ENCODE measurements at places on chromosomes 2 and 18. TPM values are rescaled to one million over a fixed set of nuclear protein-coding genes. Genes with fewer than 3 reads are reported as not detected.

DNA sequence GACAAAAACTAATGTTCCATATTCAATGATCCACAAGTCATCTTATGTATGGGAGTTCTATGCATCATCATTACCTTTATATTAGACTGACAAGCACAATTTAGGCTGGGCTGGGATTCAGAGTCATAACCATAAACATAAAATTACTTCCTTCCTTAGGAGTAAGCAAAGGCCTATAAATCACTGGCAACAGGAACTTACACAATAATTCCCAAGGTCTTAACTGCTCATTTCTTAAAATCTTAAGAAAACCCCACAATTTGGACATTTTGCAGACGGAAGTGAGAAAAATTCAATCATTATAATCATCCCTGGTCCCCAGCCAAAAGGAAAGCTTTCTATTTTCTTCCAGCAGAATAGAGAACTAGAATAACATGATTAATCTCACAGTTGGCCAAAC lies 232.3 kb downstream of the DYM start:
- no peaks in the 10 kb centered on the region for H3K4me1 ChIP-seq
- H3K4me3 ChIP-seq = no peak overlapping the region
- H3K36me3 ChIP-seq = peaks cover 2% of the 10 kb centered on the region

DNA sequence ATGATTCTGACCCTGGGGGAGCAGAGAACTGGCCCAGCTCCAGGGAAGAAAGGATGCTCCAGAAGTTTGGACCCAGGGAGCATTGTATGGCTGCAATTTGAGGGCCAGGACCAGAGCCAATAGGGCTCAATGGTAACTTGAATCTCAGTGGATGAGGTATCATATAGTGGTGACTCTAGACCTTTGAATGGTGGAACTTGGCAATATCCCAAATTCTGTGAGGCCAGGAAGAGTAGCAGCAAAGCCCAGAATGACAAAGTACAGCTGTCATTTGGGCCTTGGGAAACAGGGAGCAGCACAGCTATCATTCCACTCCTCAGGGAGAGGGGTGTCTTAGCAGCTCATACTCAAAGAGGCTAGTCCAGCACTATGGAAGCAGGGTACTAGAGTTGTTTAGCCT lies 332.9 kb upstream of the RBMS1 start:
- no peak overlapping the region for H3K4me3 ChIP-seq
- DNase-seq = no peak
- no peaks in the 10 kb centered on the region for H3K27me3 ChIP-seq
- no peaks in the 10 kb centered on the region for H3K4me1 ChIP-seq
- peaks cover 22% of the 10 kb centered on the region for H3K36me3 ChIP-seq
- no peak overlapping the region for H3K27ac ChIP-seq

- no peak for DNase-seq
- peaks cover 5% of the 10 kb centered on the region for H3K4me1 ChIP-seq
- H3K27me3 ChIP-seq = peaks cover 17% of the 10 kb centered on the region
- no peak overlapping the region for H3K4me3 ChIP-seq
- no peak overlapping the region for H3K27ac ChIP-seq
Observed at GRCh38 chr2:68857855-68858456, 13.2 kb downstream of the BMP10 start.

DNA sequence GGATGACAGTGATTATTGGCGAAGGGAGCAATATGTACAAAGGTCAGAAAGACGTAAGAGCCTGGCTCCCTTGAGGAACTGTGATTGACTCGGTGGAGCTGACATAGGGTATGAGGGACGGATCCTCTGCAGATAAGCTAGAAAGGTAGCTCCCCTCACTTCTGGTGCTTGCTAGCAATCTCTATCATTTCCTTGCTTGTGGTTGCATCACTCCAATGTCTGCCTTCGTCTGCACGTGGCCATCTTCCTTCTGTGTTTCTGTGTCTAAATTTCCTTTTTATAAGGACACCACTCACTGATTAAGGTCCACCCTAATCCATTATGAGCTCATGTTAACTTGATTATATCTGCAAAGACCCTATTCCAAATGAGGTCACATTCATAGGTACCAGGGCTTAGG lies 22.9 kb upstream of the LMAN1 start:
- peaks cover 7% of the 10 kb centered on the region for H3K4me1 ChIP-seq
- H3K27me3 ChIP-seq = peaks cover 47% of the 10 kb centered on the region
- no peak overlapping the region for H3K4me3 ChIP-seq
- H3K36me3 ChIP-seq = no peaks in the 10 kb centered on the region
- H3K27ac ChIP-seq = no peak overlapping the region
- no peak for DNase-seq

DNA sequence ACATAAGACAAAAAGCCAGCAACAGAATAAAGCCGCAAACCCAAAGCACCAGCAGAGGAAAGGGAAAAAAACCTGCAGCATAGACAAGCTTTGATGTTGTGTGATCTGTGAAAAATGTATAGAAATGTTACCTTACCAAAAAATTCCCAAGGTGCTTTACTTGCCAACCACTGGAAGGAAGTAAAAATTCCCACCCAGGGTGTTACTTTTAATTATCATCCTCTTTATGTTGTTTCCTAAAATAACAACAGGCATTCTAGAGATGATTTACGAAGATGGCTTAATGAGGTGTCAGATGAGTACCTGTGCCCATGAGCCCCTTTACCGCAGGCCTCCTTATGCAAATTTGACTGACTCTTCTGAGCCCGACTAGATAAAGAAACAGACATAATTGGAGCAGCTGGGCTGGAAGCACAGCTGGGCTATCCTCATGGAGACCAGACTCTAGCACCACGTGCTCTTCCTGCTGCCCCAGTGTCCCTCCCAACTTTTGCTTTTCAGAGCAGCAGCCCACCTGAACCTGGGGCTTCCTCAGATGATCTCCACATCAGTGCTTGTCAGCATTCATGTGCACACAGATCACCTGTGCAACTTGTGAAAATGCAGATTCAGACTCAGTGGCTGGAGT lies 41.5 kb downstream of the SRSF7 start:
- no peak overlapping the region for H3K4me3 ChIP-seq
- DNase-seq = no peak
- H3K27me3 ChIP-seq = no peaks in the 10 kb centered on the region
- H3K27ac ChIP-seq = no peak overlapping the region
- H3K36me3 ChIP-seq = peaks cover 13% of the 10 kb centered on the region

DNA sequence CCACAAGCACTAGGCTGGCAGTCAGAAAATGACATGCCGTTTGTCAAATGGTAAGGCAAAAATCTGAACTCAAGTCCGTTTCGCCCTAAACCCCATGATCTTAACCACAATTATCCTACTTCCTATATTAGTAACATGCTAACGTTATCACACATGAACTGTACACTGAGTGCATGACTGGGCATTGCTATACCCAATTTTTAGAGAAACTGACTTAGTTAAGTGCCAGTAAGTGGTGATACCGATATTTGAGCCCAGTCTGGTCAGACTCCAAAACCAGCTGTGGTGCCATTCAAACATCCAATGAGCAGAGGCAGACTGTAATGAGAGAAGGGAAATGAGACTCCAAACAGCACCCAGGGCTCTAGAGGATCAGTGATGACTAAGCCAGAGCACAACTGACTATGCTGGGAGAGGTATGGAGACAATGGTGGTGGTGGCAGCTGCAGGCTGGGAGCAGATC lies 311.7 kb upstream of the PKDCC start:
- no peak overlapping the region for H3K4me3 ChIP-seq
- H3K36me3 ChIP-seq = no peaks in the 10 kb centered on the region
- H3K4me1 ChIP-seq = peaks cover 28% of the 10 kb centered on the region
- H3K27ac ChIP-seq = peak overlapping the region; percentile 95
- no peaks in the 10 kb centered on the region for H3K27me3 ChIP-seq
- DNase-seq = no peak

DNA sequence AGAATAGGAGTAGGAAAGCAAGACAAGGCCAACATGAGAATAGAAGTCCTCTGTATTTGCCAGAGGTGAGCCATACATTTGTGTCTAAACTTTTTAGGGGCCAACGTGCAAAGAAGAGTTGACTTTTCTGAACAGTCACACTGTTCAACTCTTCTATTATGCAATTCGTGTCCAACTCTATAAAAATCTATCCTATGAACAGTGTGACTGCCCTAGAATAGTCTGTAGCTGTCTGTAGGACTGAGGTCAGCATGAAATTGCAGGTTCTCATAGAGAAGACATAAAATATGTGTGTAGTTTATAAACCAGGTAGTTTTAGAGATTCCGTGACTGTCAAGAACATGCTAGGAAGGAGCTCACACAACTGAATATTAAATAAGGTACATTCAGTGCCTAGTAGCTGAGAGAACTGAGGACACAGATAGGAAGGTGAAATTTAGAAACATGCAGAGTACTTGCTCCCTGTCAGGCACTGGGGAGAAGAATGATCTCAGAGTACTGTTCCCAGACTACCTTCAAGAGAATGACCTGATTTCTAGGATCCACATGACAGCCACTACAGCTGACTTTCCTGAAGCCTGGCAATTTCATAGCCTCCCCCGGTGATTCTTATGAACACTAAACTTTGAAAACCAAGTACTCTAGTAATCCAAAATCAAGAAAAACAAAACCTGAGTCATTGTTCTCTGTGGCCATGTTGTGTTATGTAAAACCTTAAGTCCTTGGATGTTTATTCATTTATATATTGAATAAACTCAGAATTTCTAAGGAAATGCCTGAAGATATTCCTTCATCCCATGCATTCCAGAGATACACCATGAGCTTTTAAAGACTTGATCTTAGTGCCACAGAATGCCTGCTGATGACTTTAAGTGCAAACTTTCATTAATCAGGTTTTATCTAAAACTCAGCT lies 201.5 kb upstream of the BOD1L2 start:
- no peak overlapping the region for H3K27ac ChIP-seq
- H3K4me1 ChIP-seq = no peaks in the 10 kb centered on the region
- no peaks in the 10 kb centered on the region for H3K36me3 ChIP-seq
- DNase-seq = no peak

DNA sequence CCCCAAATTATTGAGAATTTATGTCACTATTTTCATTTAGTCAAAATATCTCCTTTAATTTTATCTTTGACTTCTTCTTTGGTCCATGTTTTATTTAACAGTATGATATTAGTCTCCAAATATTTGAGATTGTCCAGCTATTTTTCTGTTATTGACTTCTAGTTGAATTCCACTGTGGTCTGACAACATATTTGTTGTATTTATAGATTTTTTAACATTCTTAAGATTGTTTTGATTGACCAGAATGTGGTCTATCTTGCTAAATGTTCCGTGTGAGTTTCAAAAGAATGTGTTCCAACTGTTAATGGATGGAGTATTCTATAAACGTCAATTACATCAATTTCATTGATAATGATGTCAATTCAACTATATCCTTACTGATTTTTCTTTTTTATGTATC lies 1452.1 kb downstream of the SUCLG1 start:
- no peak for DNase-seq
- H3K4me1 ChIP-seq = no peaks in the 10 kb centered on the region
- no peaks in the 10 kb centered on the region for H3K27me3 ChIP-seq
- no peaks in the 10 kb centered on the region for H3K36me3 ChIP-seq
- no peak overlapping the region for H3K27ac ChIP-seq

Gene SCG2
- 8.6 TPM for total RNA-seq

Gene EFHD1
- total RNA-seq = 4.1 TPM

Gene SOWAHC
- 10.4 TPM for total RNA-seq

Gene LRP2
- total RNA-seq = 27.5 TPM

Gene ARHGAP28
- 20.2 TPM for total RNA-seq
